ENCODE measurements at places on chromosomes 11 and 22. TPM values are rescaled to one million over a fixed set of nuclear protein-coding genes. Genes with fewer than 3 reads are reported as not detected.

- no peak for DNase-seq
Measured at GRCh38 chr11:810040-810567, 337 bp downstream of the RPLP2 start.

DNA sequence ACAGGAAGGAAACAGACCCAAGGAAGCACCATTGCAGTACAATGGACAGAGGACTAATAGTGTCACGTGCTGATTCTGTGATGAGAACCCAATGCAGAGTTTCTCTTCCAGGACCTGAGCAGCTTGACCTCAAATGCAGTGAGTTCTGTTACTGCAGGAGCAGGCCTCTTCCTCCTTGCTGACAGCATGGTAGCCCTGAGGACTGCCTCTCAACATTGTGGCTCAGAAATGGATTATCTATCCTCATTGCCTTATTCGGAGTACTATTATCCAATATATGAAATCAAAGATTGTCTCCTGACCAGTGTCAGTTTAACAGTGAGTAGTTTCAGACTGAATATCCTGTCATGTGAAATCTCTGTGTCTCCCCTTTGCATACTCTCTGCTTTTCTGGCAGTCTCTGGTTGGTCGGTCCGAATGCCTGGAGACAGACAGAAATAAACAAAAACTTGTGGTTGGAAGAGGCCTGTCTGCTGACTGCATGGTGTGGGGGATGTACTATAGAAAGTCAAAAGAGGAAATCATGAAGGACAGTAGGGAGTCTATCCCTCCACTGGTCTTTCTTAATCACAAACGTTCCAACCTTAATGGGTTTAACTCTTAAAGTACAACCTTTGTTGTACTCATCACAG lies 6.9 kb upstream of the MS4A14 start:
- no peak for DNase-seq

DNA sequence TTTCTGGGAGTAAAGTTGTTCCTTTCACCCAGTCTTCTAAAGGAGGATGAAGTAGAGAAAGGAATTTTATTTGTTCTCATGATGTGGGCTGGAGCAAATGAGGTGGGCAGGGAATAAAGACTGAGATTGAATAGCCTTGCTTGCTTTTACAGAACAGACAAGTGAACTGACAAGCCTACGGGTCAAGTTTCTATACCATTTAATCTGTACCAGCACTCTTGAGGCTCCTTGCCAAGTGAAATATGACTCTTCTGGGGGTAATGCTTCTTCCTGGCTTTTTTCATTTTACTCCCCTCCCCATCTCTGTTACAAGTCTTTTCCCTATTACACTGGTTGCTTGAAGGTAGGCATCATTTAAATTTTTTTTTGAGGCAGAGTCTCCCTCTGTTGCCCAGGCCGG lies 54.8 kb downstream of the CSTPP1 start:
- DNase-seq, result no peak

DNA sequence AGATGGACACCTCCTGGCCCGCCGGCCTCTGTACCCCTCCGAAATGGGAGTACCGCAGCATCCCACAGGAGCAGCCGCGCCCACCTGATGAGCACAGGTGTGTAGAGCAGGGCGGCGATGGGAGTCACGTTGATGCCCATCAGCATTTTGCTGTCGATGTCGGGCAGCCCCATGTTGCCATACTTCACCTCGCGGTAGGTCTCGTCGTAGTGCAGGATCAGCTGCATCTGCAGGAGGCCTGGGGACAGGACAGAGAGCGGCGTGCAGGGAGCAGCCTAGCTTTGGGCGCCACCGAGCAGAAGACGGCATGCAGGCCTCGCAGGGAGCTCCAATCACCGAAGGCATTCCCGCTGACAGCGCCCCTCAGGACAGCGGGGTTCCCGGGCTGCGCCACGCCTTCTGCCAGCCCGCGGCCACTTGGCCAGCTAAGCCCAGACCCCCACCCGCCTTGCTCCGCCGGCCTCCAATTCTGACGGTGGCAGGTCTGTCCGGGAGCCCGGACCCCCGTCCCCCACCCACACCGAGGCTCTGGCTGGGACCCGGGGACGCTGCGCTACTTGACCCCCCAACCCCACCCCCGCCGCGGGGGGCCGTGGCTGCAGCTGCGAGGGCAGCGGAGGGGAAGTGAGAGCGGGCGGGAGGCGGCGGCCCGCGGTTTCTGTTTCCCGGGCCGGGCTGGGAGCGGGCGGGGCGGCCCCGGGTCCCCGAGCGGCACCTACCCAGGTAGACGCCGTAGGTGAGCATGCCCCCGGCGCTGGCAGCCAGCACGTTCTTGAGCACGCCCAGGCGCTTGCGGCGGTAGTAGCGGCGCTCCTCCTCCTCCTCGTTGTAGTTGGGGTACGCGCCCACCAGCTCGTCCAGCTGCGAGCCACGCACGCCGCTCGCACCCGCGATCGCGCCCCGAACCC lies 705 bp downstream of the UNC93B1 start:
- DNase-seq, result no peak

GRCh38 chr11:81700076-81700475 lies 1033.6 kb downstream of the FAM181B start:
- DNase-seq, result no peak

- DNase-seq, result no peak
Measured at GRCh38 chr11:110088535-110089344, 4.5 kb upstream of the ZC3H12C start.

DNA sequence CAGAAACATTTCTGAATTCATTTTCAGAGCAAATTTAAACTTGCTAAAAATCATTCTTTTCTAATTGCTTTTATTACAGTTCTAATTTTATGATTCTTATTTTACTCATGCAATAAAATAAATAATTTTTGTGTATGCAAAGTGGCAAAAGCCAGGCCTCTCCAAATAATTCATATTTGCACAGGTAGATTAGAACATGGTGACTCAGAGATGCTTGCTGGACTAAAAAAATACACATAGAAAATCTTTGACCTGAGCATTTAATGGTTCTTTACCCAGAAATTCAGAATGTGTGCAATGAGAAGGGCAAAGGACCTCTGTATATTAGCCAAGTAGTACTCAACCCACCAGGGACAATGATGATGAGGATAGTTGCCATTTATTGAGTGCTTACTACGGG lies 15.3 kb downstream of the MAP6 start:
- DNase-seq, result no peak

GRCh38 chr11:121467965-121468364 lies 15.2 kb upstream of the SORL1-AS1 start:
- no peak for DNase-seq

DNA sequence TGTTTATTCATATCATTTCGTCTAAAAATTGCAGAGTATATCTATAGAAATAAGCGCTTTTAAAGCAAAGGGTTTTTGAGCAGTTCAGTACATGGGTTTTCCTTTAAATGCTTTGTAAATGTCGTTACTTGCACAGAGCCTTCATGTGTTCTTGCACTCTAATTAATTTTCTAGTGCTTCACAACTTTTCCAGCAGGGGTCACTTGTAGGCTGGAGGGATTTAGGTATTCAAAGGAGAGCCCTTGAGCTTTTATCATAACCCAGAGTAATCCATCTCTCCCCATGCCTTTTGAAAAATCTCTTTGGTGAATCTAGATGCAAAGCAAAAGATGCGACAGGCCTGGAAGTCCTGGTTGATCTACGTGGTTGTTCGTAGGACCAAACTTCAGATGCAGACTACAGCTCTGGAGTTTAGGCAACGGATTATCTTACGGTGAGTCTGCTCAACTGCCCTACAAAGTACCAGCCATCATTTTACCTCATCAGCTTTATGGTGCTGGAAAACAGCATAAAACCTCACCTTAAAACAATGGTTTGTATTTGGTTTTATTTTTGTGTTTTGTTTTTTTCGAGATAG lies 60.4 kb downstream of the SFI1 start:
- DNase-seq, result peak; percentile 53

Gene CADM1
- polyA plus RNA-seq, result 0.92 TPM

Gene PRMT3
- 5.0 TPM for polyA plus RNA-seq

Gene OR5A1
- not detected for polyA plus RNA-seq

Gene NRXN2
- not detected for polyA plus RNA-seq

Gene TUBGCP6
- polyA plus RNA-seq, result 33.1 TPM

- DNase-seq, result no peak
Measured at GRCh38 chr11:120065876-120066275, 72.0 kb downstream of the TRIM29 start.

GRCh38 chr22:34781681-34782080 lies 284.3 kb upstream of the ISX start:
- no peak for DNase-seq

DNA sequence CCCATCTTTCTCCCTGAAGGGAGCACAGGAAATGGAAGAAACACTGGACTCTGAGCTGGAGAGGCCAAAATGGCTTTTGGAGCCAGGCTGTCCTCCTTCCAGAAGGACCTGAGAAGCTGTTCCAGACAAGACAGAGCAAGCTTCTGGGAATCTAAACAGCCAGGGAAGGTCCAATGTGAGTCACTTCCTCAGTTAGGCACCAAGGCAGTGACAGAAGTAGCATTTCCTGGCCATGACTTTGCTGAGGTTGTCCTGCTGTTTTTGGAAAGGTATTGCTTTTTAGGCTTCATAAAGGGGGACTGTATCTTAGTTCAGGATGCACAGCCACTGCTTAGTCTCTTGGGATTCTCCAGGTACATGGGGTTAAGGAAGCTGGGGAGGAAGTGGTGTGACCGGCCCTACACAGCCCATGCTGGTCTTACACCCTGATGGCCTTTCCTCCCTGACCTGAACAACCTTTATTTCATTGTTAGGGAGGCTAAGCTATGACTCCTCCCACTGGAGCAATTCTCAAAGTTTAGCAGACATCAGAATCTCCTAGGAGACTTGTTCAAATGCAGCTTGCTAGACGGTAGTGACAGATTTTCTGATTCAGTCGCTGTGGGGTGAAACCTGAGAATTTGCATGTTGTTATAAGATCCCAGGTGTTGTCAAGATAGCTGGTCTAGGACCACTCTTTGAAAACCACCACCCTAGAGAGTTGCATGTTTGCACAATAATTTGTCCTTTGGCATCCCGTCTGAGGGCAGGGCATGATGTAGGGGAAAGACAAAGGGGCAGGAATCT lies 6.8 kb upstream of the INSC start:
- DNase-seq, result no peak

Gene VPREB1
- not detected for polyA plus RNA-seq

Gene CASP5
- not detected for polyA plus RNA-seq

Gene CSNK2A3
- polyA plus RNA-seq, result 0.25 TPM

- DNase-seq, result no peak
Measured at GRCh38 chr11:126432525-126432924, 77.0 kb downstream of the ST3GAL4 start.

Gene RCOR2
- 0.43 TPM for polyA plus RNA-seq

Gene CHRM4
- polyA plus RNA-seq, result 0.13 TPM

Gene NXPE1
- not detected for polyA plus RNA-seq

- no peak for DNase-seq
Measured at GRCh38 chr11:719214-720016, 13.4 kb downstream of the EPS8L2 start.

DNA sequence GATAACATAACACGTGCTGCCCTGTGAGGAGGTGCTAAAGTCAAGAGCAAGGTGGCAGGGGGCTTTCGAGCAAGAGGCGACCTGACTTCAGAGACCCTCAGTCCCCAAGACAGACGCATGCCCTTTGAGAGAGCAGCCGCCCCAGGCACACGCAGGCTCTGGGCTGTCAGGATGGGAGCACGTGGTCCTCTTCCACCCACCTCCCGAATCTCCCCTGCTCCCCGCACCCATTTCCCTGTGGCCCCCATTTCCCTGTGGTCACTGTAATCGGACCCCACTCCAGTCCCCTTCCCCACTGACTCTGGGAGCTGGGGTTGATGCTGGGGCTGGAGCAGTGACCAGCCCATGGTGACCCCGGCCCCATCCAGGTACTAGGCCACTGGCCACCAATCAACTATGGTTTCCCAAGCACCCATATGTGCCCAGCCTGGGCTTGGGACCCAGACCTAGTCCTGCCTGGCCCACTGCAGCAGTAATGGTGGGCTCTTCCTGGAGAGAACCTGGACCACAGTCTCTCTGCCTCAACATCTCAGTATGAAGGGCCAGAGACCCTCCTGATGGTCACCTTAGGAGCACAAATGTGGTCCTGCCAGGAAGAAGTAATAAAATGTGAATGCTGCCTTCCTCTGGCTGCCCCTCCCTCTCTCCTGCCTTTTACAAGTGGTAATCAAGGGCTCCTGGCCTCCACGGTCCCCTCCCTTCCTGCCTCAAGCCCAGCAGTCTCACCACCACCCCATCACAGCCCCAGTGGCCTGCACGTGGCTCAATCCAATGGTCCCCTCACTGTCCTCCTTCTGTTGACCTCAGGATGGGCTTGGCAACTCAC lies 39.0 kb downstream of the IGLL5 start:
- DNase-seq, result no peak

- peak; percentile 96 for DNase-seq
Measured at GRCh38 chr11:9363954-9364912, 20.2 kb upstream of the IPO7 start.

DNA sequence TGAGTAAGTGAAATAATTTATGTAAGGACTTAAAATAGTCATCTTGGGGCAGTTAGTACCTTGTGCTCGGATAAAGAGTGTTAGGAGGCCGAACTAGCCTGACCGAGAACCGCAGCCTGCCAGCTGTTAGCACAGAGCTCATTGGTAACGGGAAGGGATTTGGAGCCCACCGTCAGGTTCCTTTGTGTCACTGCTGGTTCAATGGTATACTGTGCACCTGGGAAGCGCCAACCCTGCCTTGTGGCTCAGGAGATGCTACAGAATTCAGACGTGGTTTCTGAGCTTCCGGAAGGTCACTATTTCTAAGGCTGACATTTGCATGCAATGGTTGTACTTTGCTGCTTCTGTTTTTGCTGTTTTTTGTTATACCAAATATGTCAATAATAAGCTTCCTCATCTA lies 403.5 kb downstream of the CADM1 start:
- no peak for DNase-seq

DNA sequence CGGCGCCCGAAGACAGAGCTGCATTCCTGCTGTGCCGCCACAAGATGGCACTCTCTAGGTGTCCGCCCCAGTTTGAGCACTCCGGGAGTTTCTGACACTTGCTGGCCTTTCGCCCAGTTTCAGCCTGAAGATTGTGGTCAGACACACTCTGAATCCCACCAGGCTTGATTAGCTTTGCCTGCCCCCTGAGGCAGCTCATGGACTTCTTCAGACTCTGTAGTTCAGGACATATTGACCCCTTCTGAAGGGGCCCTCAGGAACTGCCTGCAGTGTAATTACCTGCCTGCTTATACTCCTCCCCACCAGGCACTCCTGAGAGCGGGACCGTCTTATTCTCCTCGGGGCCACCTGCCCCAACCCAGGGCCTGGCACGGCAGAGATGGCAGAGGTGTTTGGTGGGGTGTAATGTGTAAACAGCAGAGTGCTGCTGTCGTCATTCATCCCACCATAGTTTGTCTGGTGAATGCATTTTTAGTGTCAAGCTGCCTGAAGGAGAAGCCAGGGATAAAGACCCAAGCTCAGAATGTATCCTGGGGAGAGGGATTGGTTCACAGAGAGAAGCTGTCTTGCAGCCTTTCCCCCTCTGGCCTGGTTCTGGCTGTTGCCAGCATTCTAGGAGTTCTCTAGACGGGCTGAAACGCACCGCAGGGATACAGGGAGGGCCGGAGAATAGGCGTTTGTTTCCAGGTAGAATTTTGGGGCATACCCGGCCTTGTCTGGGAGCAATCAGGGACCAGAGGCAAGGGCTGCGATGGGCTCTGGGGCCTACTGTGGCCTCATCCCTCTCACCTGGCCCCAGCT lies 46.4 kb downstream of the EIF3F start:
- peak; percentile 63 for DNase-seq

Data from endothelial cell of umbilical vein (primary cell).